Cortex of kidney (tissue), 1 donor: ENCODE measurements at places on chromosomes 5 and 9.

DNA sequence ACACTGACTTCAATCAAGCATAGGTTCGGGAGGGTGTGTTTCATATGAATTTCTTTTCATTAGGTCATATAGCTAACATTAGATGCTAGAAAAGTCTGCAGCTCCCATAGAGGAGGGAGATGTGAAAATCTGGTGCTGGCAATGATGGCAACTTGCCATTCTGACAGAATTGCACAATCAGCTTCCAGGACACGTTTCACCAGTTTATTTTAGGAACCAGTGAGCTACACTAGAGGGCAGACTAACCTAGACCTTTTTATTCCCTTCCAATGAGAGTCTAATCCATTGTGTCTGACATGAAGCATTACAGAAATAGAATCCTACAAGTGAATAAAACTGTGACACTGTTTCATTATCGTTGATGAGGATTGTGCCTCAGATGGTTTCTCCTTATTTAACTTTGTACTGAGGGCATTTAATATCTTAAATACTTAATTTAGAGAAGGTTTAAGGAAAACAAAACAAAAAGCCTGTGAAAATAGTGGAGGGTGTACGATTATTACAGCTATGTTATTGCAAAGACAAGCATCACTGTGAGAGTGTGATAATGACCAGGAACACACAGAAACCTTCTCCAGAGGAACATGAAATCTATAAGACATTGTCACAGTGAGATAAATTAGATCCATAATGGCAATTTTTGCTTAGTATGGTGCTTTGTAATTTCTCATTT is 363.3 kb upstream of the RPS23 start:
- DNase-seq = no peak

DNA sequence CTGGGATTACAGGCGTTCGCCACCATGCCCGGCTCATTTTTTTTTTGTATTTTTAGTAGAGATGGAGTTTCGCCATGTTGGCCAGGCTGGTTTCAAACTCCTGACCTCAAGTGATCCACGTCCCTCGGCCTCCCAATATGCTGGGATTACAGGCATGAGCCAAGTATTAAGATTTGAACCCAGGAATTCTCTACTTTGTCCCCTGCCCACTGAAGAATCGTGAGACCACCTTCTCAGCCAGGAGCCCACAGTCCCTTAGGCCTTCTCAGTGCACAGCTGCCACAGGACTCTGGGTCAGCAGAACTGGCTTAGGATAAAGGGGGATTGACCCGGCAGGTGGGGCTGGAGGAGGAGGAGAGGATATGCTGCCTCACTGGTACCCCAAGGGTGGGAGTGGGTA is 13.4 kb downstream of the OLFML2A start:
- no peak for DNase-seq

DNA sequence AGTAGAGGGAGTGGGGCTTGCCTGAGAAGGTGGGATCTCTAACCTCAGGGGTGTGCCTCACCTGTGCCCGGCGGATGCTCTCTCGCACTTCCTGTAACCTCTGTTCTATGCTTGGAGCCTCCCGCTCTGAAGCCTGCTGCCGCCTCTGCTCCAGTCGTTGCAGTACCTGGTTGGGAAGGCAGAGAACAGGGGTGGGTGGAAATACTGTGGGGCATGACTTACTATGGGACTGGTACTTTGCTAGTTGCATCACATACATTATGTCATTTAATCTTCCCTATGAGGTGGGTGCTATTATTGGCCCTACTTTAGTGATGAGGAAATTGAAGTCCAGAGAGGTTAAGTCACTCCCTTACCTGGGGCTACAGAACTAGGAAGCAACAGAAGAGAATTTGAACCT is 5.2 kb downstream of the FCHSD1 start:
- DNase-seq = no peak

- no peak for DNase-seq
Observed at GRCh38 chr5:43556857-43557542, at the start of gene PAIP1. TSS of gene PAIP1 (minus strand) at chr5:43557077. CDS start at chr5:43556846, 231 bp downstream.

GRCh38 chr9:137666955-137667670 is 48.3 kb downstream of the EHMT1 start:
- no peak for DNase-seq

GRCh38 chr5:89401659-89402058 is 518.7 kb upstream of the MEF2C start:
- DNase-seq = no peak

DNA sequence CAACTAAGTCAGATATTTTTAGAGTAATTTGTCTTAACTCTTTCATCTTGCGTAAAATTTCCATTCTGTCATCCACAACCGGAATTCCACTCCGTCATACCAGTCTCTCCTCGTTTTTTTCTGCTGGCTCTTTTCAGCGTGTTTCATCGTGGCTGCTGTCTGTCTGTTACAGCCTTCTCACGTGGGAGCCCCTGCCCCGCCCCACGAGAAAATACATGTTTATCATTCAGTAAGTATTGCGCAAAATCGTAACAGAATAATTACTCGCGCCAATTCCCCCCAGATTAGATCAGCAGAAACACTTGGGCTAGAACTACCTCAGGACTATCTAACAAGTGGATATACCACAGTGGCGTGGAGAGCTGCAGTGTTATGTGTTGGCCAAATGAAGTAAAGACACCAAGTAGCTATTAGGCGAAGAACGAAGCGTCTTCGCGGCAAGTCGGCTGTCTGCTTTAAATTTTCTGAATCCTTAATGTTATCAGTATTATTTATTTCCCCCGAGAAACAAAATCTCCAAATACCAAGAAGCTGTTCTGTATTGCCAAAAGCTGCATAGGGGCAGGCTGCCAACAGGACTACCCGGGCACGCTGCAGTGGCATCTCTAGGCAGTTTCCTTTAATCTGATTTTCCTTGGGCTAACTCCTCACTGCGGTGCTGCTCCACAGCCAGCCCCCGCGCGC is 566 bp upstream of the FOCAD start:
- no peak for DNase-seq

- no peak for DNase-seq
Observed at GRCh38 chr9:87064311-87064710, 117.0 kb upstream of the GAS1 start.

GRCh38 chr5:108257996-108258395 is 123.9 kb downstream of the FBXL17 start:
- DNase-seq = no peak

- DNase-seq = no peak
Observed at GRCh38 chr9:130543859-130544258, 35.5 kb upstream of the FUBP3 start.

GRCh38 chr5:154243736-154244135 is 53.2 kb downstream of the GALNT10 start:
- no peak for DNase-seq

- no peak for DNase-seq
Observed at GRCh38 chr9:121348221-121348620, 21.8 kb downstream of the STOM start.

GRCh38 chr9:111691672-111692329 is 30.4 kb downstream of the GNG10 start:
- no peak for DNase-seq

- no peak for DNase-seq
Observed at GRCh38 chr9:124263213-124263612, 5.5 kb downstream of the NEK6 start.

- no peak for DNase-seq
Observed at GRCh38 chr5:2721385-2722138, 29.9 kb downstream of the IRX2 start.

DNA sequence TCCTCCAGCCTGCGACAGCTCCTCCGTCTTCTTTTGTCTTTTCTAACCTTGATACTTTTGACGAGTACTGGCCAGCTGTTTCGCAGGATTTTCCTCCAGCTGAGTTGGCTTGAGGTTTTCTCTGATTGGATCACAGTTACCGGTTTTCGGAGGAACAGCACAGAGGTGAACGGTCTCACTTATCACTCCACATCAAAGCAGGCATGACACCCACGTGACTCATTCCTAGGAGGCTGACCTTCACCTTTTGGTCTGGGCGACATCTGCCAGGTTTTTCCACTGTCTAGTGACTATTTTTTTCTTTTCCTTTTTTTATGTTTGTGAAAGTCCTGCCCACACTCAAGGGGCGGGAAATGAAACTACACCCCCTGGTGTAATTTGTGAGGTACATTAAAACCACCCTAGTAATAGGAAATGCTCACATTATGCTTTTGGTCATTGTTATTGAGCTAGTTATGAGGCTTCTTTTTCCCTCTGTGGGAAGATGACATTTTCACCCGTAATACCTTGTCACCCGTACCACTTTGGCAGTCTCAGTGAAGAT is 319.2 kb downstream of the GADD45G start:
- no peak for DNase-seq

- no peak for DNase-seq
Observed at GRCh38 chr9:75869236-75869635, 21.2 kb upstream of the PCSK5 start.

DNA sequence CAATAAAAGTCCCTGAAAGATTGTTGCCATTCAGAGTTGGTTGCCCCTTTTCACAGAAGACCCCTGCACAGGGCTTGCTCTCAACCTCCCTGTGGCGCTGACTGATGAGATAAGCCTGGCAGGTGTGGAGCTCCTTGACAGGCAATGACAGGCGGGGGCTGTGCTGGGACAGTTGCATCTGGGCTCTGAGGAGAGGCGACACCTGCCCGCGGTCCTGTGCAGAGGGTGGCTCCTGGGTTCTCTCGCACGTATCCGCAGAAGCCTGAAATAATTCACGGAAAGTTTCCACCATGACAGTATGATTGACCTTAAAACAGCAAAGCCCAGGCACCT is 19.8 kb upstream of the EXOC3 start:
- no peak for DNase-seq

DNA sequence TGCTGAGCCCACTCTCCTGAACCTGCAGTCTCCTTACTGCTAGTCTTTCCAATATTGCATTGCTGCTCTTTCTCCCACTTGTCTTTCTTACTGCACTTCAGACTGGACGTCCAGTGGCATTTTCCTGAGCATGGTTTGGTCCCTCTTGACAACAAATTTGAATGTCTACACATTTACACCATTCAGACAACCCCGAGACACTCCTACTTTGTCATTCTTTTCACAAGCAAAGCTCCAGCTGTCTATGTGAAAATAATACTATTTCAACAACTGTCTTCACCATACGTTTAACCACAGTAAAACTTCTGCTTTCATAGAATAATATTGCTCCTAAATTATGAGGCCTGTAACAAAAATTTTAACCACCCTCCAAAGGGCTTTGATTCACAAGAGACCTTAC is 10.4 kb upstream of the APTX start:
- no peak for DNase-seq

DNA sequence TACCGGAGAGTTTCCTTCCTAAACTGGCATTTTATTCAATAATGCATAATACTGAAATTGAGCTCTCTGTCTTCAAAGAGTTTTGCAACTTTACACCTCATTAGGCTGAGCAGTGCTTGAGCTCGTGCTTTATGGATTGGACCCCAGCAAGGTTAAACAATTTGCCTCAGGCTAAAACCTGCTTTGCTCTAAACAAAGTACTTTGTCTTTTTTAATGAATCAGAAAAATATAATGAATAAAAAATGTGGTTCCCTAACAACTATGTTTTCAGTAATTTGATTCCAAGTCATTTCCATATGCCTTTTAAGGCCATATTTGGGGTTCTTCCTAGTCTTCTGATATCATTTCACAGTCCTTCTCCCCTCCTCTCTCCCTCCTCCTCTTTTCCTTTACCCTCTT is 20.0 kb downstream of the ZNF366 start:
- DNase-seq = no peak

- no peak for DNase-seq
Observed at GRCh38 chr9:93319992-93320500, 131.4 kb upstream of the FAM120A start.

GRCh38 chr5:16713386-16713928 is 96.7 kb upstream of the RETREG1 start:
- no peak for DNase-seq

DNA sequence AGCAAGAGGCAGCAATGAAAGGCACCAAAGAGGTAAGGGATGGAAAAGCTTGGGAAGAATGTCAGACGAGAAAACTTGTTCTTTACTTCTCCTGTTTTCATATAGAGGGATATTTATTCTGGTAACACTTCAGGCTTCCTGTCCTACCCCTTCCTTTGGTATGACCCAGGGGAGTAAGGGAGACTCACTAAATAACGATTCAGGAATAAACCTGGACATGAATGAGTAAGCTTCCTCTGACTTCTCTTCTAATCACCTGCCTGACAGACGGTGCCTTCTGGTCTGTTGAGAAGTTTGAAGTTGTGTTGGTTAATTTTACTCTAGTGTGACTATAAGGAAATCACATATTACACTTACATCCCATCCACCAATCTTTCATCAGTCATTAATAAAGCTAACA is 461.2 kb downstream of the CDH12 start:
- no peak for DNase-seq

GRCh38 chr5:109347252-109347888 is 62.4 kb downstream of the PJA2 start:
- no peak for DNase-seq

DNA sequence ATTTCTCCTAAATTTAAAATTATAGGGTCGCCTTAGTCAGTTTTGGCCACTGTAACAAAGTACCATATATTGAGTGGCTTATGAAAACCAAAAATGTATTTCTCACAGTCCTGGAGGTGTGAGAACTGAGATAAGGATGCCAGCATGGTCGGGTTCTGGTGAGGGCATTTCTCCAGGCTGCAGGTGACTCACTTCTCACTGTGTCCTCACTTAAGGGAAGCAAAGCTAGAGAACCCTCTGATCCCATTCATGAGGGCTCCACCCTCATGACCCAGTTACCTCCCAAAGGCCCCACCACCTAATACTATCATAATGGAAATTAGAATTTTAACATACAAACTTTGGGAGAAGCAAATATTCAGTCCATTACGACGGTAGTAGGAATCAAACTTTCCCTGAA is 75.1 kb upstream of the FBN2 start:
- DNase-seq = no peak

- no peak for DNase-seq
Observed at GRCh38 chr5:170552621-170553115, 48.8 kb downstream of the KCNIP1 start.

- no peak for DNase-seq
Observed at GRCh38 chr5:6829150-6829784, 116.0 kb downstream of the TENT4A start.

- DNase-seq = no peak
Observed at GRCh38 chr5:73815631-73816030, 189.6 kb downstream of the ARHGEF28 start.

DNA sequence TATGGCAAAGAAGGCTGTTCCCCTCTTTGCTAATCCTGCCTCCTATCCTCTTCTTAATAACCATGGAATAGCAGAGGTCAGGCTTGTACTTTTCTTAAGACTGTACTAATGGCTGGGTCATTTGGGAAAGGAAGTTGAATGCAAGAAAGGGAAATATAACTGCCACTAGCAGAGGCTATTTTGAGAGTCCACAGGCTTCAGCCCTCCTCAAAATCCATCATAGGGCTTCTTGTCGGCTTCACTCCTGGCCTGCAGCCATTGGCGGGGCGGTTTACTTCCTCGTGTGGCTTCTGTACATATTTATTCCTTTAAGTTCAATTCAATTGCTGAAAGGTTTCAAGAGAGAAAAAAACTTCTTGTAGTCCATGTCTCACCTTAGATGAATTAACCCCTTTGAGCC is 2.8 kb upstream of the PARP8 start:
- no peak for DNase-seq
